ENCODE measurements at places on chromosomes 5 and 9.

- DNase-seq, result no peak
Observed at GRCh38 chr9:113626735-113627495, 163.4 kb downstream of the RGS3 start.

- DNase-seq, result no peak
Observed at GRCh38 chr5:149671544-149671943, 58.6 kb upstream of the PPARGC1B start.

DNA sequence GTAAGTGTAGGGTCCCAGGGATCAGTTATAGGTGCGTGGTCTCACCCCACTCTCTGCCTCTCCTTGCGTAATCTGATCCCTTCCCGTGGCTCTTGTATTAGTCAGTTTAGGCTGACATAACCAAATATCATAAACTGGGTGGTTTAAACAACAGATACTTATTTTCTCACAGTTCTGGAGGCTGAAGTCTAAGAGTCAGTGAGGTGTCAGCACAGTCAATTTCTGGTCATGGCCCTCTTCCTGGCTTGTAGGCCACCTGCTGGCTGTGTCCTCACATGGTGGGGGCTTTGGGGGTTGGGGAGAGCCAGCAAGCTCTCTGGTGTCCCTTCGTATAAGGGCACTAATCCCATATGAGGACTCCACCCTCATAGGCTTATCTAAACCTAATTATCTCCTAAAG is 32.3 kb downstream of the CARTPT start:
- no peak for DNase-seq

- DNase-seq, result no peak
Observed at GRCh38 chr9:2729003-2729402, 11.7 kb downstream of the KCNV2 start.

Data from urinary bladder (tissue), 4 donors.